SK-N-SH treated with all-trans-retinoic acid at 6 μM for 48 hours (cell line): ENCODE measurements at places on chromosomes 7 and 10.

DNA sequence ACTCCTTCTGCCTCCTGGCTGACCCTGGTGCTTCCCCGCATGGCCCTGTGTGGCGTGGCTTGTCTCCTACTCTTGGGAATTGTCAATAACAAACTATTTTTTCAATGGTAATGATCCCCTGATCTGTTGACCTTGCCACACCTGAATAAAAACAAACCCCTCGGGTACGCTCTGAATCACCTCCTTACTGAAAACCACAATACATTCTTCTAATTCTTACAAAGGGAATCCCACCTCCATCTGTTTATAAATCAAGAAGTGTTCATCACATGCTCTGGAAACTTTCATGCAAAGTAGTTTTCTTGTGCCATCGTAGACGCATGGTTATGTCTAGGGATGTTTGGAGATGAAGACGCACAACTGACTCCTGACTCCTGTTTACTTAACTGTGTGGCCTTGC, 245.8 kb downstream of the FRMD4A start:
- no peak for ATAC-seq

DNA sequence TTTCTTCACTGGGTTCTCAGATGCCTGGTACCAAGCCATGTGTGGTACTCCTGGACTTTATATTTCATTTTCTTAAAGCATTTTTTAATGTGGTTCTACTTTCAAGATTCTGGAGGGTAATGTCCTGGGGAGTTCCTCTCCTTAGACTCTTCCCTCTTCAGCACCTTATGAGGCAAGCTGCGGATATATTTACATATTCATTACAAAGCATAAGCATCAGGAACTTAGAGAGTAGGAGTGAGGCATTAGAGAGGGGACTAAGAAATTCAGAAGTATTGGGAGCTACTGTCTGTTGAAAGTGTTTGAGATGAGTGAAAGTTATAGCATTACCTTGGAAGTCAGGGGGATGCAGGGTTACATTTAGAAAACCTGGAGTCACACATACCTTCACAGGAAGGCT, 20.8 kb downstream of the AUTS2 start:
- ATAC-seq: no peak

DNA sequence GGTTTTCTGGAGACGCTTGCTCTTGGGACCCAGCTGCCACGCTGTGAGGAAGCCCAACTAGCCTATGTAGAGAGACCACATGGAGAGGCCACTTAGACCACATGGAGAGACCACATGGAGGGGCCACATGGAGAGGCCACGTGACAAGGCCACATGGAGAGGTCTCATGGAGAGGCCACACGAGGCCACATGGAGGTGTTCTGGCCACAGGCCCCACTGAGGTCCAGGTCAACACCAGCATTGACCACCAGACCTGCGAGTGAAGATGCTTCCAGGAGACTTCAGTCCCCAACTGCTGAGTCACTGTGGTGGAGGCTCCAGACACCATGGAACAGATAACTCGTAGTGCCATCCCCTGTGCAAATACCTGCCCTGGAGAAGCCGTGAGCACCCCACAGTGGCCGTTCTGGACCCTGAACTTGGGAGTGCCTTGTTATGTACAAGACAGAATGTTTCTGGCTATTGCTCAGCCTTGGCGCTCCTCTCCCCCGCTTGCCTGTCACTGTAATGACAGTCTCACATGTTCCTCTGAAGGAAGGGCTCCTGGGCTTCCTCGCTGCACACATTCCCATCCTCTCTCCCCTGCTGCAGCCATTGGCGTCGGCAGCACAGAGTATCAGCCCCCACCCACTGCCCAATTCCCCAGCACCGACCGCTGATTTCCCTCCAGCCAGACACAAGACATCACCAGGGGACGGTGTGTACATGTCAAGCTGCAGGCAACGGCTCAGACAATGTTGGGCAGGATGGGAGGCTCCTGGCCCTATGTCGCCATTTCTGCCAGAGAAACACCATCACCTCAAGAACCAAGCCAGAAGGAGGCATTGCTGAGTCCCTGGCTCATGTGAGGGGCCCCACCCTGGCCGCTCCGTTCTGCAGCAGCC, 49.0 kb upstream of the TNRC18 start:
- no peak for ATAC-seq

DNA sequence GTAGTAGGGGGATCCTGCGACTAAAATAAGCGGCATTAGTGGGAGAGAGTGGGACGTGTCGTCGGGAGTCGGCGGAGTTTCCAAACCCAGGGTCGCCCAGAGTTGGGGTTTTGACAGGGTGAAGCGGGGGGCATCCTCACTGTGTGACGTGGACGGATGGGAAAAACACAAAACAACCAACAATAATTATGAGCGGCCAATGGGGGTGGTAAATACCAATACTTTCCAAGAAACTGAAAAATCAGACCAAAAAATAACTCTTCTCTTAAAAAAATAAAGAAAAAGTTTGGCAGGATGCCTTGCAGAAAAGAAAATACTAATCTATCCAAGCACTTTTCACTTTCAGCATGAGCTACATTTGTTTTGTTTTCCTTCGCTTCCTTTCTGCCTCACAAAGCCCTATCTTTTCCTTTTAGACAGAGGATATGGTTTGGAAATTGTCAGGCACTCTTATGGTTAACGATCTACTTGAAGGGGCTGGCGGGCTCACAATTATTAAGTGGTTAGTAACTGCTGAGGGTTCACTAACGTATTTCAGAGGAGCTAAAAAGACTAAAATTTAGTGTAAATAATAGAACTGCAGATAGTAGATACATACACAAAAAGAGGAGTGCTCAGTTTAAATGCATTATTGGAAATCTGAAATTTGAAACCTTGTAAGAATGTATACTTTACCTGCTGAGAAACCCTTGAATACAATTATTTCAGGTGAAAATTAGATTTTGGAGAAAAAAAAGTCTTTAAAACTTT, 802 bp upstream of the CDK6 start:
- ATAC-seq: no peak

DNA sequence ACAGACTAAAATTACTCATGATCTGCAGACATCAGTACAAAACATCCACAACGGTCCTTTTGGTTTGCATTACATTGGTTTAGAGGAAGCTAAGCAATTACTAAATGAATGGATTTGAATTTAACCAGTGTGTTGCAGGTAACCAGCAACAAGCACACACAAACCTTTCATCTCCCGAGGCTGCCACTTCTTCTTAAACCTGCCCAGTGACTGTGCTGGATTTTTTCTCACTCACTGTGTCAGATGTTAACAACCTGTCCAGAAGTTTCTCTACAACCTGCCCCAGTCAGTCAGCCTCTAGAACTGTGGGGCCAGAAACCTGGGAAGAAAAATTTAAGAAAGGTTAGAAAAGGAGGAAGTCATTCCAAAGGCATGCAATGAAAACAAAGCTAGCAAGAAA, 2.4 kb upstream of the MEOX2 start:
- ATAC-seq: no peak

DNA sequence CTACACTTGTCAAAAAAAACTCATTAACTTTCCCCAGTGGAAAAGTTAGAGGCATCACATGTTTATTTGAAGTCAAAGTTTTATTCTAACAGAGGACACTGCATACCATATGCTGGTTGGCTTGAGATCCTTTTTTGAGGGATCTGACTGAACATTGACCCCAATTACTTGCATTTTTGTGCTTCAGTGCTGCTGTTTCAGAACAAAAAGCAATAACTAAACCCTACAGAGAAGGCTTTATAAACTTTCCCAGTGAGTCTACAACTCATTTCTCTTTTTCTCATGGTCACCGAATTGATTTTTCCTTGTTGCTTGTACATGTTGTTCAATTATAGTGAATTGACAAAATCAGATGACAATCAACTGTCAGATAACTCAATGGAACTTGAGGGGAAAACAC, 69.3 kb upstream of the PHYHIPL start:
- ATAC-seq: no peak

DNA sequence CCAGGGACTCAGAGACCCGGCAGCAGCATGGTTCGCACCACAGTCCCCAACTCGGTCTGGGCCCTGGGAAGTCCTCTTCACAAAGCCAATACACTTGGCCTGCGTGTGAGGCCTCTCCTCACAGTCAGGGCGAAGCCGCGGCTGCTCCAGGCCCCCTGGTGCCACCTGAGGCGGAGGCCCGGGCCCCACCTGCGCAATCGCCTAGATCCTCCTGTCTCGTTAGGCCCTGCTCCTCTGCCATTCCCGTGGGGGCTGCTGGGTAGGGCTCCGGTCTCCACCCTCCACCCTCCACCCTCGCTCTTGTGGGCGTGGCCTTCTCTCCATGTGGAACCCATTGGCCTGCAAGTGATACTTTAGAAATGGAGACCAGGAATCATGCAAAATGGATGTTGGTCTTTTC, 553.3 kb downstream of the INHBA start:
- no peak for ATAC-seq

DNA sequence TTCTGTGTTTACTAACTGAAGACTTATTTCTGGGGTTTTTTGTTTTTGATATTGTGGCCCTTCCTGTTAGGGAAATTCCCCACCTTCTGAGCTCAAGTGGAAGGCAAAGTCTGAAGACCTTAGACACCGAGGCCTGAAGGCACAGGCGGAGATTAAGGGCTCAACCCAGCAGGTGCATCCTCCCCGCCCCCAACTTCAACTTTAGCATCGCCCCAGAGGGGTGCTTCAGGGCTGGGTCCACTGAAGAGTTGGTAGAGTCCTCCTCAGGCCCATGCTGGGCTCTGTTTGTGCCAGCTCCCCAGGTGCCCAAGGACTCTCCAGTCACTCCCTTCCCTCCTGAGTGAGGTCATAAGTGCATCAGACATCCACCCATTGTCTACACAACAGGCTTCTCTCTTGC, 9.4 kb upstream of the PPIA start:
- no peak for ATAC-seq

- no peak for ATAC-seq
Observed at GRCh38 chr7:16089801-16090200, 331.5 kb downstream of the CRPPA start.

- no peak for ATAC-seq
Observed at GRCh38 chr10:6654571-6654970, 74.5 kb upstream of the PRKCQ start.

DNA sequence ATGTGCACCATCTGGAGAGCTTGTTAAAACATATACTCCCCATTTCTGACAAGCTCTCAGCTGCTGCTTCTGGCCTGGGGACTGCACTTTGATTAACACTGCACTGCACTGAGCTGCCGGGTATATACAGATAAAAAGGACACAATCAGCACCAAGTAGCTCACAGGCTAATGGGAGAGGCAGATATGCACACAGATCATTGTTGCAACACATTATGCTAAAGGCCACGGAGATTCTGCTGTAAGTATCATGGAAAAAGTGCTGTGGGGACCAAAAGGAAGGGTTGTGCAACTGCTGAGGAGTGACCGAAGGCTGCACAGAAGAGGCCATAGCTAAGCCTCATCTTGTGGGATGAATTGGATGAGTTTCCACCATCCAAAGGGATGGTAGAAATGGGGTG, 455.2 kb downstream of the SORCS3 start:
- ATAC-seq: no peak

- peak; percentile 66; the same call in 2 of the 3 replicates for ATAC-seq
Observed at GRCh38 chr7:43491984-43492383, 90.9 kb upstream of the STK17A start.

DNA sequence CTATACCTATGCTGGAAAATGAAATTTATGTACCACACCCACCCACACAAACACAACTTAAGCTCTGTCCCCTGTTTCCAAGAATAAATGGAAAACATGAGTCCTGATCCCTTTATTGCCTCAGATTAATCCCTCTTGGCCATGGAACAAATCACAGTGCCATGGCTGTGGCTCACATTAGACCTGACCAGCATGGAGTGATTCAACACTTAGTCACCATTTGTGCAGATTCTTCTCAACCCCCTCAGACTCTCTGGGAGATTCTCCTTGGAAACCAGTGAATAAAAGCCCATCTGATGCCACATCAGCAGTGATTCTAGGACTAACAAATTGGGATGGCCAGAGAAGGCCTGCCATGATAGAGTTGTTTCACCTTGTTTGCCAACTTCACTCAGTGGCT, 204.4 kb upstream of the TMEM72 start:
- ATAC-seq: peak; percentile 70; the same call in 2 of the 3 replicates

- ATAC-seq: no peak
Observed at GRCh38 chr7:149280151-149280550, 18.2 kb downstream of the ZNF783 start.

DNA sequence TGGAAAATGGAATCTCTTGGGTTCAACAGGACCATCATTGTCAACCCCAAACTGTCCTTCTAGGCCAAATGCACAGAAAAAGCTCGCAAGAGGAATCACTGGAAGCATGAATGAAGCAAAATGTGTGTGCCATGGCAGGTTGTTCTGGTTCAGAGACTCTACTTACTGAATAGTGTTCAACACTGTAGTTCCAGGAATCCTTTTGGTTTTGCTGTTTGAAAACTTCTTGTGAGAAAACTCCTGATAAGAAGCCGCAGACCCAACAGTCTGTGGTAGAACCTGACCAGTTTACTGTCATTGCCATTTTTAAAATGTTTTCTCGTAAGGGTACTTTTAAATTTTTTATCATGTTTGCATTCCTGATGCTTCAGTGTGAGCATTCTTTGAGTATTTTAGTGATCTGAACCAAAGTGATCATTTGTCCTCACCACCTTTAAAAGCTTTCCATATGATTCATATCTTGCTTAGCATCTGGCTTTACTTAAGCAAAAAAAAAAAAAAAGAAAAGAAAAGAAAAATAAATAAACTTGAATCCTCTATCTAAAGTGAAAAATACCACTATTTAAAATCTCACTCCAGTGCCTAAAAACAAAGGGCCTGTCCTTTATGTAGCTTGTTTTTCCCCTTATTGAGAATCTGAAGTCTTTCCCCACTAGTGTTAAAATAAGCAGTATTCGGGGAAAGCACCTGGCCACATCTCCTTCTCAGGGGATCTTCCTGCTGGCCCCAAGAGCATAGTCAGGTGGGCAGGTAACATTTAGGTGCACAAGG, 92.4 kb downstream of the WNT2 start:
- ATAC-seq: peak; percentile 80

- ATAC-seq: peak; percentile 2; the same call in 1 of the 3 replicates
Observed at GRCh38 chr7:521221-522070, 1.8 kb upstream of the PDGFA start.

DNA sequence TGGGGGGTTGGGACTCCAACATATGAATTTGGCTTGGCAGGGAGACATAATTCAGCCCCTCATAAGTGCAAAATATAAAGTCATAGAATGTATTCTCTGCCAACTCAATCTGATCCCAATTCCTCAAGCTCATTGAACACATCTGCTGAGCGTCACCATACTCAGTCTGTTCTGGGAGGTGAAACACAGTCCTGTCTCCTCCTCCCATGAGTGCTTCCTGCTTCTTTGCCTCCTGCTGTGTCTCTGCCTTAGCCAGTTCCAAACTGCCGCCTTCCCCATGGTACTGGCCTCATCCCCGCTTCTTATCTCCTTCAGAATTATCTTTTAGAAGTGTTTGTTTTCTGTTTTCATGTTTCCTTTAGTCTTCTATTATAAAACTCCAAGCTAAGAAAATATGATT, 365.5 kb downstream of the TNS3 start:
- no peak for ATAC-seq

- ATAC-seq: no peak
Observed at GRCh38 chr7:41508755-41509154, 194.1 kb downstream of the INHBA start.
